ENCODE measurements at places on chromosomes 1 and 21.

DNA sequence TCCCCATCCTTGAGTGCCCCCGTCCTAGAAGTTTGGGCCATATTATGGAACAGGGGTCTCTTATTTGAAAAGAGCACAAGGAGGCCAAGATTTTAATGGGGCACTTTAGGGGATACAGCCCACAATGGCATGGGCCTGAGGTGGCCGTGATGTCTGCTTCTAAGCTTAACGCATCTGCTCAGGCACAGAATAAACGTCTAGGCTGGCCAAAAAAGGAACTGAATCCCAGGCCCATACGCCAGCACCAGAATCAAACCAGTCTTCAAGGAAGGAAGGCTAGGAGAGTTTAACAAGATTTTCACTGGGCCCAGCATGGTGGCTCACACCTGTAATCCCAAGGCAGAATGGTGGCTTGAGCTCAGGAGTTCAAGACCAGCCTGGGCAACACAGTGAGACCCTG, 9.2 kb upstream of the SARS1 start:
- no peak for DNase-seq

DNA sequence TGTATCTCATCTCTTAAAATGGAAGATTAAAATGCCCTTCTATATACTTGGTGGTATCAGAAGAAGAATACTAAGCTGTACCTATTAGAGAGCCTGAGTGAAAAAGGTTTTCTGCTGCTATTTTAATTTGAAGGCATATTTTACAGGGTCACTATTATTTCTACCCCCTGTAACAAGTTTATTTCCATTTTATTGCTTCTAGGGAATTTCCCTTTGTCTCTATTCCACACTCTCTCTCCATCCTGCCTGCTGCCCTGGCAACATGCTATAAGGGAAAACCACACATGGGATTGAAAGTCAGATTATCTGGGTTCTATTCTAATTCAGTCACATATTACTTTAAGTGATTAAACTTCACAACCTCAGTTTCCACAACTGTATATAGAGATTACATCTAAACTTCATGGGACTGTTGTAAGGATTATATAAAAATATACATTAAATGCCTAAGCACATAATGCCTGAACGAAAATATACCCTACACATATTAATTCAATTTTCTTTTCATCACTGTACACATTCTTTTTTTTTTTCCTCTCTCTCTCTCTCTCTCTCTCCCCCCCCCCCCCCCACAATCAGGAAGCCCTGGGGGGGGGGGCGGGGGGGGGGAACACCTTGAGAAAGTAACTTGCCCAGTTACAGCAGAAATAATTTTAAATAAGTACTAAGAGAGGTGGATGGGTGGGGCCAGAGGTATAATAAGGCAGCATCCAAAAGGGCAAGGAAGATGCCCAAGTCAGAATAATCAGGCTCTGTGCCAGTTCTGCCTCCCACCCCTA, 51.5 kb downstream of the LUZP1 start:
- no peak for DNase-seq

- no peak for DNase-seq
Observed at GRCh38 chr1:109882288-109883245, 28.1 kb upstream of the CSF1 start.

- no peak for DNase-seq
Observed at GRCh38 chr21:26116456-26117011, 54.0 kb downstream of the APP start.

GRCh38 chr21:17763288-17764037, 55.7 kb downstream of the C21orf91 start:
- no peak for DNase-seq

GRCh38 chr1:63316984-63317816, 5.2 kb upstream of the FOXD3 start:
- peak; percentile 96 for DNase-seq

- DNase-seq: no peak
Observed at GRCh38 chr1:159964144-159964543, 10.1 kb upstream of the SLAMF9 start.

GRCh38 chr1:51644533-51645197, 27.8 kb downstream of the OSBPL9 start:
- no peak for DNase-seq

- DNase-seq: no peak
Observed at GRCh38 chr1:86375688-86376087, 20.4 kb downstream of the ODF2L start.

DNA sequence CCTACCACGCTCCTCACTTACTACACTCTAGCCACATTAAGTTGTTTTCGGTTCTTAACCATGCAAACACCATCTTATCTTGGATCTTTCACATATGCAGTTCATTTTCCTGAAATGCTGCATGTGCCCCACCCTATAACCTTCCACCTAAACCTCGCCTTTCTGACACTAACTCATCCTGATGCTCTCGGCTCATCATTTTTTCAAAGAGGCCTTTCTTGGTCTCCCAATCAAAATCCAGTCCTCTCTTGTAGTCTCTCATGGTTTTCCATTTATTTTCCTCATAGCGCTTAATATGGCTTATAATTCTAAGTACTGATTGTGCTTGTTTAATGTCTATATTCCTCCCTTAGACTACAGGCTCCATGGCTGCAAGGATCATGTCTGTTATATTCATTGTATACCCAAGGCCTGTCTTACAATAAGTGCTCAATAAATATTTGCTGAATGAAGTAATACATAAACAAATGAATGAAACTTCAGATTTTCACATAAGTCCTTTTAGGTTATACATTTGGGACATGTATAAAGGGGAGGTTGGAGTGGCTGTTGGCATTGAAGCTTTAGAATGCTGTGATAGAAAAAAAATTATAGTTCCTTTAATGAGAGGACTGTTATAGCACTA, 79.2 kb upstream of the CDC42BPA start:
- no peak for DNase-seq

- no peak for DNase-seq
Observed at GRCh38 chr1:156887734-156888133, 5.8 kb upstream of the PEAR1 start.
